Calu3 (cell line): ENCODE measurements at places on chromosomes 12 and 14.

- no peak for DNase-seq
These were observed 206.5 kb downstream of the BCAT1 start for GRCh38 chr12:24742378-24742777.

- DNase-seq, result no peak
These were observed 56.8 kb downstream of the CDK17 start for GRCh38 chr12:96343347-96343954.

GRCh38 chr14:53953828-53954550 lies 2.6 kb downstream of the BMP4 start:
- peak; percentile 21 for DNase-seq

DNA sequence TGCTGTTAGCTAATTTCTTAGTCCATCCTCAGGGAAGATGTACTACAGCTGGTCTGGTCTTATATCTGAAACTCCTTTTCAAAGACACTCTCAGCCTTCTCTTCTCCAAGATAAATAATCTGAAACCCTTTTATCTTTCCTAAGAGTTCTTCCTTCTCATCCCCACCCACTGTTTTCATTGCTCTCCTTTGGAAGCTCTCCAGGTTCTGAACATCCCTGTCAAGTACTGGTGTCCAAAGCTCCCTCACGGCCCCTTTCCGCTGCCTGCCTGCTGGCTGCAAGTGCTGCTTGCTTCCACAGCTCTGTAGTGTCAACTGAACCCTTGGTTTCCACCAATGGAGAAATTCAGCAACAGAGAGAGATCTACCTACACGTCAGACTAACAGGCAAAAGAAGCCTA lies 6.6 kb upstream of the SLC6A13 start:
- no peak for DNase-seq

DNA sequence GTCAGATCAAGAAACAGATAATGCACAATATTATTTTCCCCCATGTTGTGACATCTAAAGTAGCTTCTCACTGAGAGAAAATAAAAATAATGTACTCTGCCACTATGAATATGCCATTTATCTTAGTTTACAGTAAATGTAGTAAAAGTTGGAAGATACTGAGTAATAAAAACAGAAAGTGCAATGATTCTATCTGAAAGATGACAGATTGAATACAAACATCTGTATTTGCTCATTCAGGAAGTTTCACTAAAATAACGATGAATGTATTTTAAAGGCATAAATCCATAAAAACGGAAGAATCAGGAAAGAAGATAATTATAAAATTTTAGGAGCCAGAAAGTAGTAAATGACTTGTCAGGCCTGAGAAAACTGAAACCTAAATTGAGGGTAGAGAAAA lies 18.2 kb downstream of the SLC35F4 start:
- no peak for DNase-seq

DNA sequence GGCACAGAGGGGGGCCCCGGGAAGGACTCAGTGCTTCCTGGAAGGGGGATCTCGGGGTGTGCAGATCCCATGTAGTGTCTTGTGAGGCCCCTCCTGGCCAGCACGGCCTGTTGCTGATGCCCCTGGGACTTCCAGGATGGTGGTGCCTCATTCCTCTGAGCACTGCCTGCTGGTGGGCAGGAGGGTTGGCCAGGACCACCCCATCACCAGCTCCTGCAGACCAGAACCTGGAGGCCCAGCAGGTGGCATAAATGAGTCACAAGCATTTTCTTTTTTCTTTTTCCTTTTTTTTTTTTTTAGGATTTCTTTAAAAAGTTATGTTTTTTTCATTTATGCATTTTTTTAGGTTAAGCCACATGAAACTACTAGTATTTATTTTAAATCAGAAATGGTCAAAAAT lies 8.0 kb downstream of the MMP17 start:
- no peak for DNase-seq

DNA sequence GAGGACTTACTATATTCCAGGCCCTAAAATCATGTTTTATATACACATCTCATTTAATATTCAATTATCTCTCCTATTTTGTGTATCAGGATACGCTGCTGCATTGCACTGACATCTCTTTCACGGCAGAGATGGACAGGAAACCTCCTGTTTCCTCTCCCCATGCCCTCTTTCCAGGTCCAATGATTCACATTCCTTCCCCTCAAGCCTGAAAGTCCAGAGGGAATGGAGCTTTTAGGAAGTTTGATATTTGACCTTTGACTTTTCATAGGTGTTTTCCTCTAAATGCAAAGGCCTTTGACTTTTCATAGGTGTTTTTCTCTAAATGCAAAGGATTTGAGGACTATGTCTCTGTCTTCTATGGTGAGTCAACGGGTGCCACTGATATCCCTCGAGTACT lies 89.5 kb downstream of the STON2 start:
- no peak for DNase-seq

- DNase-seq, result peak; percentile 50
These were observed 29.0 kb downstream of the PEBP1 start for GRCh38 chr12:118164798-118165486.

GRCh38 chr14:95273001-95273978 lies 46.4 kb downstream of the CLMN start:
- no peak for DNase-seq

DNA sequence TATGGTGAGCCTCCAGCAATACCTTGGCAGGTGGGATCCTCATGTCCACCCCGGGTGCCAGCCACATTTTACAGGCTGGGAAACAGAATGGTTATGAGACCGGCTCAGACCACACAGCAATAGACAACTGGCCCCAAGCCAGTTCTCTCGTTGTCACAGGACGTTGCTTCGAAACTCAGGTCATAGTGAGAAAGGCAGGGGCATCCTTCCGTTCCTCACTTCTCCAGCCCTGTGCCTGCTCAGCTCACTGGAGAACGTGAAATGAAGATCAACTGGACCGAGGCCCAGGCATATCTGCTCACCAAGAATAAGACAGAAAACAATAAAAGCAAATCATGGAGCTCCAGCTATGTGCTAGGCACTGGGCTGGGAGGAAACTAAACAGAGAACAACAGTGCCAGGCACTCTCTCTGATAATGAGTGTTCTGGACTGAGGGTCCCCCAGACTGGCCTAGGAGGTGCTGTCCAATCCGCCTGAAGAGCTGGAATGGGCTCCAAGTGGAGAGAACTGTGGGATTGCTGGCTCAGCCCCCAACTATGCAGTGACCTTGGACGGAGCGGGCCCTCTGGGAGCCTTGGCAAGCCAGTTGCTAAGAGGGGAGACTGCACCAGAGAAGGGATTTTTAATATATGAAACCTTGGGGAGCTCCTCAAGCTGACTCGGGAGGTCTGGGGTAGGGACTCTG lies 18.8 kb upstream of the FAIM2 start:
- no peak for DNase-seq

DNA sequence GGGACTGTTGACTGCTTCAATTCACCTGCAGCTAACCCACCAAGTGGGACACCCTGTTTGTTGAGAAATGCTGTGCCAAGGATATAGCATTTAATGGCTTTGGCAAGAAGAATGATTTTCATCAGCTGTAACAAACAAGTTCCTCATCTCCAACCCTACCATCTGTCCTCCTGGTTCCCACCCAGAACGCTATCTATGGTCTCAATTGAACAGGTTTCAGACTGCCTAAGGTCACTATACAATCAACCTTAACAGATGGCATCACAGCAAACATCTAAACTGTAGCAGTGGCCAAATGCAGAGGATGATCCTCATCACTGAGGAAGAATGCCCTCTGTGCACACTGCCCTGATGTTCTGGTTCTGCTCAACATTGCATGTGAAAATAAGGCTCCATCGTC lies 546.2 kb upstream of the FOXG1 start:
- no peak for DNase-seq

- DNase-seq, result no peak
These were observed 58.5 kb upstream of the HIF1A start for GRCh38 chr14:61636779-61637178.

DNA sequence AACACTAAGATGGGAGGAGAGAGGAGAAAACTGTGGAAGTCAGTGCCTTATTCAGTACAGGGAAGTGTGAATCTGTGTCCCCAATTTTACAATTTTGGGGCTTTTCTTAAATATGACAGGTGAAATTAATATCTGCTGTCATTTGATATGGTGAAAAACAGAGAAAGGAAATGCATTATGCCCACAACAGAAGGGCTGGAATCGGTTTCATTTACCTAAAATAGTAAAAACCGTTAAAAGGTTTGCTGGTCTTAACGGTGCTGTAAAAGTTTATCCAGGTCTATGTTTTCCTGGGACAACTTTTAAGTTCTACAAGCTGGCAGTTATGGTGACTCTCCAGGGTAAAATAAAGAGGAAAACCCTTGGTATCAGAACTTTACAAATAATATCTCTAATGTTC lies 310.8 kb downstream of the FUT8 start:
- DNase-seq, result no peak

GRCh38 chr14:38578278-38578681 lies 322.4 kb upstream of the CLEC14A start:
- no peak for DNase-seq

DNA sequence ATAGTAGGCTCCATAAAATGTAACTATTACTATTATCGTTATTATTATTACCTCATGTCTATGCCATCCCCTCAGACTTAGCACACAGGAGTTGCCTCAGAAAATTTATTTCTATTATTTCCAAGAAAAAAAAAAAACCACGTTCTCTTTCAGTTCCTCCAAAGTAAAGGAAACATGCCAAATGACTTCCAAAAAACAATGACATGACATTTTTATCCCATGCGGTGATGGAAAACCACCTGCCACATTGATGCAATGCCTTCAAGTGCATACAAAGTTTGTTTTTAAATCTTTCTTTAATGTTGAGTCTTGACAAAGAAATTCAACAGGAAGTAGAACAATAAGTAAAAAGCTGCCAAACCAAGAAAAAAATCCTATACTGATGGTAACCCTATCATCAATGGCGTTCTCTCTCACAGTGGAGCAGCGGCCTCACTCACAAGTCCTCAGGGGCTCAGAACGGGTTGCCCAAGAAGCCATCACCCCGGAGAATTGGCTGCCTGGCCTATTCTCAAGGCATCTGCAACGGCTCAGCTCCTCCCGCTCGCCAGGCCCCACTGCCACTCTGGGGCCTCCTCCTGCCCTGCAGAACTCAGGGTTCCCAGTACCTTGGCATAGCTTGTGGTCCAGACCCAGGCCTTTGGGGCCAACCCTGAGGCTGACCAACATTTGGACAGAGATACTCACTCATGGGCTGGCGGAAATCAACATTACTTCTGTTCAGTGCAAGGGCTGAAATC lies 51.9 kb downstream of the SERPINA3 start:
- no peak for DNase-seq

DNA sequence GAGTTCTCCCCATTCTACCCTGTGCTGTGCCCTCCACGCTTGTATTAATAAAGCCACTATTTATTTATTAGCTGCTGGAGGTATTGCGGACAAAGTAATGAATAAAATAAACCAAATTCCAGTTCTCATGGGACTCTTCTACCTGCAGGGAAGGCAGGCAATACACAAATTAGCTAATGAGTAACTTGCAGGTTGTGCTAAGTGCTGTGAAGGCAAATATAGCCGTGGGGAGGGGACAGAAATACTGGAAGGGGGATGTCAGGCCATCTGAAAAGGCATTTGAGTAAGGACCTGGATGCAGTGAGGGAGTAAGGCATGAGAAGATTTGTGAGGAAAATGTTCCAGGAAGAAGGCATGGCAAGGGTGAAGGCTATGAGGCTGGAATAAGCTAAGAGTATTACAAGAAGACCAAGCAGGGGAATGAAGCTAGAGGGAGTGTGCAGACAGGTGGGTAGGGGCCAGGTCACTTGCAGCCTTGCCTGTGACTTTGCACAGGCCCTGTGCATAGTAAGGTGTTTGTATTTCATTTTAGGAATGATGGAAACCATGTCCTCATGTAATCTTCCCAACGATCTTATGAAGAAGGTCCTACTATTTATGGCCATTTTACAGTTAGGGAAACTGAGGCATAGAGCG lies 167.5 kb downstream of the PTPN11 start:
- DNase-seq, result no peak

GRCh38 chr12:26573225-26573909 lies 259.6 kb downstream of the ITPR2 start:
- DNase-seq, result no peak

DNA sequence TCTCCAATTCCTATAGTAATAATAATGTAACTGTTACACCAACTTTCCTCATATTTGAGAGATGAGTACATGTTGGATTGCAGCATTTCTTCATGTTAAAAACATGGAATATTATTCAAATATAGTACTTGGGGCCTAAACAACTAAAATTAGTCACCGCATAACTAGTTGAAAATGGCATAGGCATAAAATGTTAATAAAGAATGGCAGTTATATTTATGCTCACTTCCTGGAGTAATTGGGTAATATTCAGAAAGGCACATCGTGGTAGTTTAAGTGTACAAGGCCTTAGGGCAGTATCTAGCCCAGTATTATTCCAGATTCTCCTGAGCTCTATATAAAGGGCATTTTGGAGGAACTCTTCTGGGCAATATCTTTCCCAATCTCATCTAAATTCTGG lies 46.0 kb downstream of the ERGIC2 start:
- no peak for DNase-seq

GRCh38 chr12:18432206-18432605 lies 170.9 kb downstream of the PIK3C2G start:
- DNase-seq, result no peak

DNA sequence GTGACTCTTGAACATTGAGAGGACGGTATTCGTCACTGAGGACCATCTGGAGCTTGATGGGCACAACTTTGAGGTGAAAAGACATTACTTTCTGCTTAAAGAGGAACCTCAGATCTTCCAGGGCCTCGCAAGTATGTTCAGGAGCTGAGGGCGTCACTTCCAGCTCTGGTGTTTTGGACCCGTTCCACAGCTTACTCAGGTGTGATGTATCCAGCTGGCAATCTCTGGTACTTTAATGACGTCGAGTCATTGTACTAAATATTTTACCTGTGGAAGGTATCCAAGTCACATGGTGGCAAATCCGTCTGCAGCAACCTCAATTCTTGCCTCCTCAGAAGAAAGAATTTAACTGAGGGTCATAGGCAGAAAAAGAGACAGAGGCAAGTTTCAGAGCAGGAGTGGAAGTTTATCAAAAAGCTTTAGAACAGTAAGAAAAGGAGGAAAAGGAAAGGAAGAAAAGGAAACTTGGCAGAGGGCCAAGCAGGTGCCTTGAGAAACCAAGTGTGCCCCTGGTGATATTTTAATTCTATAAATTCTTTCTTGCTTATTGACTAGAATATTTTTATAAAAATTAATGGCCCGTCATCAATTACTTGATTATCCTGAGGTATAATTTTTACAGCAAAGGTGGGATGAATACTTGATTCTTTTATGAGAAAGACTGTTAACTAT lies 250.6 kb downstream of the AEBP2 start:
- DNase-seq, result peak; percentile 33

GRCh38 chr12:99984271-99985128 lies at the start of gene ANKS1B:
Gene ANKS1B, minus strand, starts transcription at chr12:99984936. Its CDS starts 699 bp downstream, at chr12:99984237.
- DNase-seq, result peak; percentile 67

GRCh38 chr12:117188961-117189724 lies 1.1 kb downstream of the FBXO21 start:
- DNase-seq, result no peak

GRCh38 chr12:114134922-114135321 lies 168.8 kb upstream of the RBM19 start:
- no peak for DNase-seq

DNA sequence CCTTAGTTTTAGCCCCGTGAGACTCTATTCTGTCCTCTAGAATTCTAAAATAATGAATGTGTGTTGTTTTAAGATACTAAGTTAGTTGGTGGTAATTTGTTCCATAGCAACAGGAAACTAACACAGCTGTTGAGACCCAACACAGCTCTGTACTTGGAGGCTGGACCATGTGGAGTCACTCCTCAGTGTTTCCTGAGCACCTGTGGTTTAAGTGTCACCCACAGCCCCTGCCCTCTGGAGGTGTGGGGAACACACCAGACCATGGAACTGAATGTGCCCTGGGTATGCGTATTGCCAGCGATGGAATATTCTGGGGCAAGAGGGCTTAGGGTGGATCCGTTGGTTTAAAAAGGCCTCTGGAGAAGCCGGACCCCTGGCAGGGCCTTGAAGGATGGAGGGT lies 16.6 kb upstream of the GPR68 start:
- DNase-seq, result no peak
